Activated CD4-positive, alpha-beta T cell treated with anti-CD3 and anti-CD28 coated beads, Interleukin-10, Interleukin-2, amounts not matched to agents 100 ng/mL and 50 ng/mL, durations not matched to agents 16 hours and 8 hours (primary cell): ENCODE measurements at places on chromosomes 2 and 18.

GRCh38 chr2:240136671-240137292 is 677 bp upstream of the COPS9 start:
- DNase-seq = peak; percentile 30

DNA sequence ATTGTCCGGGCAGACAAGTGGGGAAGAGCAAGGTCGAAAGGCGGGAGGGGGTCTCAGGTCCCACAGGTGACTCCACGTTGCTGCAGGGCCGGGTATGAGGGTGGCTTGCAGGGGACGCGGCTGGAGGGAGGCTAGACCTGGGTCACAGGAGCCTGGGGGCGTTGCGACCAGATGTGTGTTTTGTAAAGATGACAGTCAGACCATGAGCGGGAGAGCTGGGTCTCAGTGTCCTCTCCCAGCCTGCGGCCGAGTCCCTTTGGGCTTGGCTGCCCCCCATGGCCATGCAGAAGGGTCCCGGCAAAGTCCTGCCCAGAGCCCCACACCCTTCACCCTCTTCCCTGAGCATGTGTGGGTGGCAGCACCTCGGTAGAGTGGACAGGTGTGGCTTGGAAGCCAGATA is 239.2 kb downstream of the ATAD2B start:
- no peak for DNase-seq

DNA sequence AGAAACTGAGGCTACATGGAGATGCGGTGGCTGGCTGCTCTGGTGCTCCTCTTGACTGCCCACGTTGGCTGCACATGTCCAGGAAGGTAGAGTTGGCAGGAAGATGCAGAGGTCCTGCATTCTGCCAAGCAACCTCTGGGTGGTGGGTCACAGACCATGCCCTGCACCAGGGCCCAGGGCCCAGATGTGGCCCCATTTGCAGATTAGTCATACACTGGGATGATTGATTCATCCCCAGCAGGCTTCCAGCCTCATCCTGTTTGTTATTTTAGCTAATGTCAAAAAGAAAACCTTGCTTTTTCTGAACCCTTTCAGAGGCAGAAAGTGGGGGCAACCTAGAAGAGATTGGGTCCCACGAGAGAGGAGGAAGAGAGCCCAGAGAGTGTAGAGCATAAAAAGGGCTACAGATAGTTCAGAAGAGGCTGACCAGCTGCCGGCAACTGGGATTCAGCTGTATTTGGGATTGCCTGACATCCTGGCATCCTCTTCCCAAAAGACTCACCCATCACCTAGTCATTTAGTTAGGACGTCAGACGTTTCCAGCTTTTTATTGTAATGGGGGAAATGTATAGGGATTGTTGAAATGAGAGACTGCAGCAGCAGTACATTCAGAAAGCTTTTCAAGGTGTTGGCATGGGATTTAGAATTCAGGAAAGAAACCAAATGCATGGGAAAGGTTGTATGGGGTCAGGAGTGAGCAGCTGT is 101.9 kb downstream of the CTIF start:
- DNase-seq = no peak

- no peak for DNase-seq
Measured at GRCh38 chr18:65968239-65969004, 217.6 kb downstream of the CDH7 start.

DNA sequence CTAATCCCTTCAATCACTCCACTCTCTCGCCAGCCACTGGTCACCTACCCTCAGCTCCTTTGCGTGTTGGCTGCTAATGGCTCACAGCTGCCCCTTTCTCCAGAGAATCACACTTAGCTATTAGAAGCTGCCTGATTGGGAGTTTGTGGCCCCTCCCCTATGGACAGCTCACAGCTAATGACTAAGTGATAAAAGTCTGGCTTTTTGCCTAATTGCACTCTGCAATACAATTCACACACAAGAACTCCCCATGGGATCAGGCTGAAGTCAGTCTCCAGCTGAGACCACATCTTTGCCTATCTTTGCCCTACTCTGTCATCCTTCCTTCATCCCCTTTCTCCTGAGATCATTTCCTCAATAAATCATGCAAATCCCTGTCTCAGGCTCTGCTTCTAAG is 701.9 kb upstream of the RAB6C start:
- no peak for DNase-seq

DNA sequence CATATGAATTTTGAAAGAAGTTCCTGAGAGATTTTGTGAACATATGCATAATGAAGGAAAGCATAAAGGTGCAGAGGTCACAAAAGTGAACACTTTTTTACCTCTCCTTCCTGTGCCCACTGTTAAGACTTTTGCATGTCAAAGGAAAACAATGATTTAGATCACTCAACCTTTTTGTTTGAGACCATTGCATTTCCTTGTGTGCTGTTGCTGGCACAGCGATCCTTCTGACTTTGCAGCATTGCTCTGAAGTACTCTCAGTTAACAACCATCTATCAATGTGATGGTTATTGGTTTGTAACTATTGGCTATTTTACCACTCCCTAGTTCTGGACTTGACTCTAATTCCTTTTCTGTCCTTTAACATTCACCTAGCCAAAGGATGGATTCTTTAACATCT is 61.7 kb upstream of the TFPI start:
- DNase-seq = no peak

DNA sequence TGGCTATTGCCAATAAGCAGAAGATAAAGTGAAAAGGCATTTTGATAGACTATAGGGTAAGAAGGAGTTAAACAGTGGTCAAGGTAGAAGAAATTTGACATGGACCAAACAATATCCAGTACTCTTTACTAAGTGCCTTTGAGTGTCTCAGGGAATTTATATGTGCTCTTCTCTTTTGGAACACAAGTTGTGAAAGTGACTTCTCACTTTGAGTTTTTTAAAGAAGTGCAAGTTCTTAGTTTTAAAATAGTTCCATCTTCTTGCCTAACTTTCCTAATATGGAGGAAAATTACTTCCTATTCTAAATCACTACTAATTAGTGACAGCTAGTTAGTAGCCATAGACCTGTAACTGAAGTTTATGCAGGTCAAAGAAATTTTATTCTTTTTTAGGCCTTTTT is 63.4 kb downstream of the AFTPH start:
- DNase-seq = no peak

DNA sequence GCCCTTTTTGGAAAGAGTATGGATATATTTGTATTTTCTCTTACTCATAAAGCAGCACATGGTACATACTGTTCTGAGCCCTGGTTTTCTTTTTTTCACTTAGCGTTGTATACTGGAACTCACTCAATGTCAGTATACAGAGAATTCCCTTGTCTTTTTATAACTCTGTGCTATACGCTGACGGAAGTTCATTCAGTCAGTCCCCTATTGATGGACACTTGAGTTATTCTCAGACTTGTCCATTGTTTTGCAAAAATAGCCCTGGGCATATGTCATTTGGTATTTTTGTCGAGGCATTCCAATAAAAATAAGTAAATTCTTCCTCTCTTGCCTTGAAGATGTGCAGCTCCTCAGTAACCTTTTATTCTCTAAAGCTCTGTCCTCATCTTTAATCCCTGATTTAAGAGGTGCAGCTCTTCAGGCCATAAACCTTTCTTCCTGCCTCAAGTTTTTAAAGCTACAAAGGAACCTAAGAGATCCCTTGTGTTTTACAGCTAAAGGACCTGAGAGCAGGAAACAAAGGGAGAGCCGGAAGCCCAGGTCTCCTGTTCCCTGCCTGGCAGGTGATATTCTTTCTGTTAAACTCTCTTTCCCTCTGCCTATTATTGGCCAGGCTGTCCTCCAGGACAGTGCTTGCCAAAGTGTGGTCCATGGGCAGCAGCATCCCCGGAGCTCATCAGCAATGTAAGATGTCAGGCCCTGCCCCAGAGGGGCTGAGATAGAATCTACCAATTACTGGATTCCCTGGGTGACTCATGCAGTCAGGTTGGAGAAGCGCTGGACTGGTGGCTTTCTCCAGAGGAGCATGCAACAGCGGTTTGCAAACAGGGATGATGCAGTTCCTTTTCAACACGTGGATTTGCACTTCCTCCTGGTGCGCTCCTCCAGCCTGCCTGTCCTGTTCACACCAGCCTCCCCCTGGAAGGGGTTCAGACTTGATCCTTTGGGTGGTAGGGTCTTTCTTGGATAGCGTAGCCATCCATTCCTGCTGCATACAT is 158.0 kb downstream of the NEDD4L start:
- DNase-seq = no peak

DNA sequence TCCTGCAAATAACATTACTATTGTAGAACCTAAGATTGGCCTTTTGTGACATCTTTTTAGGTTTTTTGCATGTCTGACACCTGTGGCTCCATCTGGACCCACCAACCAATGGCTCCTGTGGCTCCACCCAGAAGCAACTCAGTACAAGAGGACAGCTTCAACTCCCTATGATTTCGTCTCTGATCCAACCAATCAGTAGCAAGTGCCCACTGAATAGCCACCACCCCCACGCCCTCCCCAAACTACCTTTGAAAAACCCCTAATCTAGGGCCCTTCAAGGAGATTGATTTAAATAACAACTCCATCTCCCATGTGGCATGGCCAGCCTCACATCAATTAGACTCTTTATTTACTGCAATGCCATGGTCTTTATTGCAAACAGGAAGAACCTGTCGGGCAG is 23.6 kb downstream of the MPP4 start:
- no peak for DNase-seq

DNA sequence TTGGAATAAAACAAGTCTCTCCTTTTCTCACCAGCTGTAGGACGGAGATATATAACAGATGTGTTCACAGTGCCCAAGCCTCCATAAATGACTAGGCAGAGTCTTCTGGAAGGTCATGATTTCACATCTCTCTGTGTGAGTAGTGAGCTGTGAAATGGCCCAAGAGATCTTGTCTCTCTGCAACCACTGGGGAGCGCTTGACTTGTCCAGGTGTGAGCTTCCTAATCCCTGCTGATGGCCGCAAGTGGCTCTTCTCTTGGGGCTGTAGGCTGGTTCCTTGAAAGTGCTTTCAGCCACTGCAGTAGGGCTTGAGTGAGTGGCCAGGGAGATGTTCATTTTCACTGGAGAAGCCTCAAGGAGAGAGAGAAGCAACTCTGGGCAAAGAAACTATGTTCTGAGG is 38.1 kb upstream of the OTOS start:
- DNase-seq = no peak

GRCh38 chr18:9810994-9811705 is 74.6 kb upstream of the TXNDC2 start:
- no peak for DNase-seq

DNA sequence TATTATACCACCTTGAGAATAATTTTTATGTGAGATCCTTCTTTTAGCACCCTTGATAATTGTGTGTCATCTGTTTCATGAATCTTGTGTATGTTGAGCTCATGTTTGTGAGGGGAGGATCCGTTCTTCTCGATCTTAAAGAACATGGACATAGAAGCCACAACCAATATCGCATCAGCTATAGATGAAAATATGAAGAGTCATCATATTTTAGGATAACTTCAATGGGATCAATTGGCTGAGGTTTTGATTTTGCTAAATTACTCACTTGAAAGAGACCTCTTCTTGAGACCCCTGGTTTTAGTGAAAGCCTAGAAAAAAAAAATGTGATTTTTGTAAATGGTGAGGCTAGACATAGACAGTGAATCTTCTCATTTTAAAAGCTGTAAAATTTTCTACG is 385.3 kb upstream of the NRP2 start:
- no peak for DNase-seq

- no peak for DNase-seq
Measured at GRCh38 chr2:113111121-113111520, 16.3 kb upstream of the IL1RN start.

GRCh38 chr2:223969856-223970255 is 12.6 kb downstream of the MRPL44 start:
- no peak for DNase-seq

- no peak for DNase-seq
Measured at GRCh38 chr2:169360984-169361705, 1.2 kb downstream of the LRP2 start.

- no peak for DNase-seq
Measured at GRCh38 chr2:236107536-236107935, 60.6 kb downstream of the GBX2 start.

DNA sequence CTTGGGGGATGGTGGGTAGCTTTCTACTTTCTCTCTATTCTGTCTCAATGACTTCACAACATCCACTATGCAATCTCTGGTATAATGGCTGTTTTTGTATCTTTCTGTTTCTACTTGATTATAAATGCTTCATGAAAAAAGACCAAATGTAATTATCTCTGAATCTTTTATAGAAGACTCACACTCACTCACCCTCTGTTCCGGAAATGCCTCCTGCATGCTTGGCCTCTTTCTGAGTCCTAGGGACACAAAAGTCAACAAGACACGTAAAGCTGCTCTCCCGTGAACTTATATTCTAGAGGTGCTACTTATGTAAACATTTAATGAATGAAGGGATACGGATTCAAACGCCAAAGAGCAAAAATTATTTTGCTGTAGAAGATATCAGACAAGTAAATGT is 502.2 kb upstream of the SOX11 start:
- no peak for DNase-seq

- DNase-seq = no peak
Measured at GRCh38 chr2:56985609-56986008, 801.8 kb downstream of the CCDC85A start.

GRCh38 chr2:156538083-156538504 is 101.9 kb downstream of the GPD2 start:
- no peak for DNase-seq
